ENCODE measurements at places on chromosomes 12 and 14.
A peak's percentile ranks its signal among the peaks of the same experiment; 100 is the strongest.

GRCh38 chr14:91361233-91361811 is 56.3 kb downstream of the CCDC88C start:
- peak; percentile 99 for DNase-seq

- DNase-seq, result no peak
Observed at GRCh38 chr14:51441001-51441400, 201.0 kb downstream of the TMX1 start.

GRCh38 chr12:99833397-99833796 is 151.3 kb downstream of the ANKS1B start:
- no peak for DNase-seq

- peak; percentile 90 for DNase-seq
Observed at GRCh38 chr12:57341275-57341990, 89.4 kb downstream of the R3HDM2 start.

DNA sequence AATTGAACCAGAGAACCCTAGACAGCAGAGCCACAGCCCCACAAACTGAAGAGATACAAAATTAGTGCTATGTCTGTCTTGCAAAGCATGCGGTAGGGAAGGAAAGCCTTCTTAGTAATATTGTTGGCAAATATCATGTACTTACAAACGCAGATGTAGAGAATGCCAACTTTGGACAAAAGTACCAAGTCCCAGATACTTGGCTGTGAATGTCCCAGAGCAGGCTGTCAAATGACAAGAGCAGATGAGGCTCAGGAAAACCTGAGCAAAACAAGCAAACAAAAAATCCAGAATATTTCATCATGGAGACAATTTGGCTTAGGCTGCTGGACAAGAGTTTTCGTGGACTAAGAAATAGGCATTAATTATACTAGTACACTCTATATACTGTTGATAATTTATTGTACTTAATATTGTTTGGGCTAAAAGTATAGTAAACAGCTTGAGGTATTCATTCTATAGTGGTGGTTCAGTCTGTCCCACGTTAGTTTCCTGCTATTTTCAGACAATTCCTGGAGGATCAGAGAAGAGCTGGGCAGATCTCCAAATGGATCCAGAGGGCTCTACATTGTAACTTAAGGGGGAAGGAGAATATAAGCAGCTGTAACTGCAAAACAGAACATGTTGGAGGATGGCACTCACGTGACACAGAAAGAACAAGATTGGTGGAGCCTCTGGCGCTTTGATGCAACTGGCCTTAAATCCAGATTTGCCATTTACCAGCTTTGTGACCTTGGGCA is 329.8 kb downstream of the ATP23 start:
- DNase-seq, result no peak

DNA sequence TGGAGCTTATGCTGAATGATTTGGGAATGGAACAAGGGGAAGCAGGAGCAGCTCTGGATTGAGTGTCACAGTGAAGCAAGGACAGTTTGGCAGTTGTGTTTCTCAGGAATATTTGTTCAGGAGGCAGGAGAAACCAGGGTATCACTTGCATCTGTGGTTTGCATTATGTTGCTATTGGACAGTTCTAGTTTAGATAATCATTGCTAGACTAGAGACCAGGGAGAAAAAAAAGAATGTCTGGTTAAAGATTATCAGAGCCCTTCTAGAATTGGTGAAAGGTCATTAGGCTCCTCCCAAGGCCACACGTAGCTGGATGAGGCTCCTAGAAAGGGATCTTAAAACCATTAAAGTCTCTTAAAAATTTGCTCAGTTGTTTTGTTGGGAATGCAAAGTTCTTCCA is 17.0 kb upstream of the SRSF5 start:
- DNase-seq, result no peak

- no peak for DNase-seq
Observed at GRCh38 chr14:30925254-30925653, 50.9 kb downstream of the COCH start.

DNA sequence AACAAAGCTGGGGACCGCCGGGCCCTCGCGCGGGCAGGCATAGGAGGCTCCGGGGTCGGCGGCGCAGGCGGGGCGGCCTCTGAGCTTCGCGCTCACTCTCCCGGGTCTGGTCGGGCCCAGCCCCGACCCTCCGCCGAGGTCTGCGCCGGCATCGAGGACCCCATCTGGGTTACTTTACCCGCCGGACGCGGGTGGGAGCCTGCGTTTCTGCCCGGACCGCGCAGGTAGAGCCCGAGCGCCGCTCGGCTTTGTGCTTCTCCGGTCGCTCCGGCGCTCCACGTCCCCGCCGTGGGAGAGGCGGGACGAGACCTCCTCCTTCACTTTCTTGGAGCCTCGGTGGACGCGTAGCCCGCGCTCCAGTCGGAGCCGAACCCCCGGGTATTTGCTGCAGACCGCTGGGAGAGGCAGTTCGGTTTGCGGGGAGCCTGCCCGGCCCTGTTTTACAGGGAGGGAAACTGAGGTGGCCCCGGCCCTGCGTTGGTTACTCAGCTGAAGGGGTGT is 63.2 kb downstream of the FBXL14 start:
- no peak for DNase-seq

- DNase-seq, result no peak
Observed at GRCh38 chr14:74500417-74501134, 7.0 kb downstream of the ISCA2 start.

GRCh38 chr14:103694572-103695026 is 20.7 kb downstream of the XRCC3 start:
- DNase-seq, result no peak

DNA sequence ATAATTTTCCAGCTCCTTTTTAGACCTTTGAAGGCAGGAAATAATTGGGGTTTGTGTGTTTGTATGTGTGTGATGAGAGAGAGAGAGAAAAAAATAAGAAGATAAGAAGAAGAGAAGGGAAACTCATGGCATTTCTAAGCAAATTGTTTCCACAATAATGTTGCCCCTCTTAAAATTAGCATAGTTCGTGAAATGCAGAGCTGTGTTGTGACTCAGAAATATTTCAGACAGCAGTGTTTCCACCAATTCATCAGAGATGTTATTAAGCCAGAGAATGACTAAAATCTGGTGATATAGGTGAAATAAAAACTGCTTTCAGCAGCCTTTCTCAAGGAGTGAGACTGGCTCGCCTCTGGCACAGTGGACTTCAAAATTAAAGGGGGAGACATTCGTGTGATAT is 65.9 kb upstream of the ARHGAP5 start:
- DNase-seq, result no peak

- peak; percentile 57 for DNase-seq
Observed at GRCh38 chr14:65958664-65959562, 527.3 kb upstream of the CCDC196 start.

GRCh38 chr14:100173353-100173752 is 13.9 kb upstream of the DEGS2 start:
- DNase-seq, result no peak

GRCh38 chr12:108650083-108650482 is 16.4 kb upstream of the SELPLG start:
- no peak for DNase-seq

- no peak for DNase-seq
Observed at GRCh38 chr14:33068626-33069025, 129.9 kb downstream of the NPAS3 start.

DNA sequence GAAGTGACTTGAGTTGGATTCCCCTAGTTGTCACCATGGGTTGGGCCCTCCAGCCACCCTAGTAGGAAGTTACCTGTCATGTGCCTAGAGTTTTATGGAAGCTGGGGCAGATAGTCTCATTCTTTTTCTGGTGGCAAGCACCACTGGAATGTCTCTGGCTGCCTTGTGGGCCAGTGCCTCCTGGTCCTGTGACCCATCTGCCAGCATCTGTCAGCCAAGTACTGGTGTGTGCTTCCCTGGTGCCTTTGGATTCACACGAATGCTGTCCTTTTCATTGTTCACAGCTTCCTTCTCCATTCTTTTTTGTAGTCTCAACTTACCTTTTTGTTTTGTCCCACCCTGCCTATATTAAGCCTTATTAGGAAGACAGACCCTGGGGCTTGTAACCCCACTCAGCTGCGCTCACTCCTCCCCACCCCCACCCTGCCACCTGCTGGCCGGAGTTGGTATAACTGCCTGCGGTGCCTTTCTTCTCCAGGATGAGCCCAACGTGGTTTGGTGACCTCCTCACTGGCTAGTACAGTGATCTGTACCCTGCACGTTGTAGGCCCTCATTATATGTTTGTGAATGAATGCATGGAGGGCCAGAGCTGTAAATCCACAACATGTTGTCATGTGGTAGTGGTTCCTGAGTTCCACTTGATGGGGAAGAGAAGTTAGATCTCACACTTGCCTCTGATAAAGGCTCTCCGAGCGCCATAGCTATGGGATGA is 125.7 kb downstream of the TSPAN9 start:
- DNase-seq, result no peak

DNA sequence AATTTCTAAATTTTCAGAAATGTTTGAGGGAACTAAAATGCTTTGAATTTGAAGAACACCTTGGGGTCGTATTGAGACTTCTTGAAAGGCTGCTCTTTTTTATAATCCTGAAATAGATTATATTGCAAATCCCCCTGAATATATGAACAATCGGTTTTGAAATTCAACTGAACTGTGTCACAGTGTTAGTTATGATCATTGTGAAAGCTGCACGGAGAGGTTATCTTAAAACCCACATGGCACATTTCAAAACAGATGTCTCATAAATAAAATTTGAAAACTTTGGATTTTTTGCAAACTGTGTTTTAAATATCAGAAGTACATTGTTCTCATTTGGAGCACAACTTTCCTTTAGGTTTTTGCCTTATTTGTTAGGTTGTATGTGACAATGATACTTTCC is 218.4 kb downstream of the TMEM117 start:
- no peak for DNase-seq

GRCh38 chr14:94320243-94320642 is 2.9 kb downstream of the SERPINA6 start:
- DNase-seq, result no peak

GRCh38 chr14:55938249-55938791 is 179.9 kb upstream of the PELI2 start:
- DNase-seq, result no peak

DNA sequence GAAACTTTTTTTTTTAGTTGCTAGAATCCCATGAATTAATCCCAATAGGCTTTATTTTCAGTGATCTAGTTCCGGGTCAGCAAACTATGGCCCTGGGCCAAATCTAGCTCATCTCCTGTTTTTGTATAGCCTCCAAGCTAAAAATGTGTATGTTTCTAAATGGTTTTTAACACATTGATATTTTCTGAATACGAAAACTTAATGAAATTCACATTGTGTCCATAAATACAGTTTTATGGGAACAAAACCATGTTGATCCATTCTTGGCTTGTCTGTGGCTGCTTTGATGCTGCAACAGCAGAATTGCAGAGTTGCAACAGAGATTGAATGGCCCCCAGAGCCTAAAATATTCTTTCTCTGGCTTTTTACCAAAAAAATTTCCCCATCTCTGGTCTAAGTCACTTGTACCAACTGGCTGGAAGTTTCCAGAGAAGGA is 47.5 kb downstream of the ZNF664 start:
- no peak for DNase-seq

GRCh38 chr12:77980782-77981181 is 150.1 kb downstream of the NAV3 start:
- no peak for DNase-seq

GRCh38 chr12:79618848-79619404 is 71.8 kb downstream of the PAWR start:
- no peak for DNase-seq

DNA sequence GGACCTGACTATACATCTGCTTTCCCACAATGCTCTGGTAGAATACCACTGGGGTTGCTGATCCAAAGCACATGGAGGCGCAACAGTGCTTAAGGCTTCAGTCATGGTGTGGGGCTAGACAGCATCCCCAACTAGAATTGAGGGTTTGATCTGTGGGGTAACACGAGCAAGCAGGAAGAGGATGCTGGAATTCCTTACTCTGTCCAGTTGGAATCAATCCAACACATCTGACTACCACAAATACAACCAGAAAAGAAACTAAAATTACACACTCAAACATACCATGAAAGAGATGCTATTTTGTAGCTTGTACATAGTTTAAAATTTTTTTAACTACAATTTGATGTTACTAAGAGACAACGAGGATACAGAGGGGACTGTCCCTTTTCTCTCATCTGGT is 40.4 kb upstream of the GTF2A1 start:
- no peak for DNase-seq

GRCh38 chr12:11836282-11837151 is 187.0 kb downstream of the ETV6 start:
- DNase-seq, result peak; percentile 30

GRCh38 chr12:81114226-81114625 is 36.3 kb downstream of the ACSS3 start:
- DNase-seq, result no peak

DNA sequence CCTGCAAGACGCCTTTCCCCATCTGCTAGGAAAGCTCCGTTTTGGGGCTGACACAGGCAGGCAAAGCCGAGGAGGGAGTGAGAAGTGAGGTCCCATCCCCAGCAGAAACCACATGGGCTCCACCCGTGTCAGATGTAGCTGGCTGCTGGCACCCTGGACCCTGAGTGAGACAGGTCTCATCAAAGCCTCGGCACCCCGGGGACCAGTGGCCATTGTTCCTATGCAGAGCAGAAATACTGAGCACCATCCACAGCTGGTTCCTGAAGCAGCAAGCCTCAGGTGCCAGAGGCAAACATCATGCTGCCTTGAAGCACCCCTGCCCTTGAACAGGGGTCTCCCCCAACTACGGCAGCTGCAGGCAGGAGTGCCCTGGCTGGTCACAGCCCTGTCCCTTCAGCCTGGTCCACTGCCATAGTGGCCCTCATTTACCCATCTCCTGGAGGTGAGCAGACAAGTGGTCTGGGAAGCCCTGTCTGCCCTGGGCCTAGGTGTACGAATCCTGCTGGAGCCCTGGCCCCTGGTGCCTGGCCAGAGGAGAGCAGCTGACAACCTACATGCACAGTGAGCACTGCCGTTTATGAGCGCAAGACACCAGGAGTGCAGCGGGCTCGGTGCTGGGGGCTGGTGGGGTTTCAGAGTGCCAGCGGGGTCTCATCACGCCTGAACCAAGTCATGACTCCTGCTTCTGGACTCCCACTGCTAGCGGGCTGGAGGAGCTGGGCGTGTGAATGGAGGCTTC is 289.8 kb upstream of the RTL1 start:
- DNase-seq, result no peak

- no peak for DNase-seq
Observed at GRCh38 chr14:58294201-58294600, 4.2 kb upstream of the ARID4A start.

- DNase-seq, result peak; percentile 55
Observed at GRCh38 chr14:93936245-93936644, 9.1 kb downstream of the FAM181A start.

DNA sequence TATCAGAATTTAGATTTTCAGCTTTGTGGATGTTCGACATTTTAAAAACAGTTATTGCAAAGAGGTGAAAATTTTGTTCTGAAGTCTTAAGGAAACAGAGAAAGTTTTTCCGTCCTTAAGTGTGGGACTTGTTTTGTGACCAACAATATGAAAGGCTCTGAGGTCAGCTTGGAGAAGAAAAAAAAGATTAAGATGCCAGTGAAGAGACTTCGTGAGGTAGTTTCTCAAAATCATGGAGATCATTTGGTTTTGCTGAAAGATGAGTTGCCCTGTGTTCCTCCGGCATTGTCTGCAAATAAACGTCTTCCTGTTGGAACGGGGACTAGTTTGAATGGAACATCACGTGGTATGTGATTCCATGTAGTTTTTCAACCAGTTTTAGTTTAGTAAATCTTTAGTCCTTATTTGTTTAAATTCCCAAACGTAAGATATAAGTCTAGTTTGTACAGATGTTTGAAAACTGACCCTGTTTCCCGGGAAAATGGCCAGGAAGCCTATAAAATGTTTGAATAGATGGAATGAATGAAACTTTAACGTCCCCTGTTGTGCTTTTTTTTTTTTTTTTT is 682 bp downstream of the KIAA0586 start:
- DNase-seq, result peak; percentile 57

All from trophoblast cell (in vitro differentiated cells and primary cell).